Amygdala (tissue), 56 donors: ENCODE measurements at places on chromosomes 1 and 21.

DNA sequence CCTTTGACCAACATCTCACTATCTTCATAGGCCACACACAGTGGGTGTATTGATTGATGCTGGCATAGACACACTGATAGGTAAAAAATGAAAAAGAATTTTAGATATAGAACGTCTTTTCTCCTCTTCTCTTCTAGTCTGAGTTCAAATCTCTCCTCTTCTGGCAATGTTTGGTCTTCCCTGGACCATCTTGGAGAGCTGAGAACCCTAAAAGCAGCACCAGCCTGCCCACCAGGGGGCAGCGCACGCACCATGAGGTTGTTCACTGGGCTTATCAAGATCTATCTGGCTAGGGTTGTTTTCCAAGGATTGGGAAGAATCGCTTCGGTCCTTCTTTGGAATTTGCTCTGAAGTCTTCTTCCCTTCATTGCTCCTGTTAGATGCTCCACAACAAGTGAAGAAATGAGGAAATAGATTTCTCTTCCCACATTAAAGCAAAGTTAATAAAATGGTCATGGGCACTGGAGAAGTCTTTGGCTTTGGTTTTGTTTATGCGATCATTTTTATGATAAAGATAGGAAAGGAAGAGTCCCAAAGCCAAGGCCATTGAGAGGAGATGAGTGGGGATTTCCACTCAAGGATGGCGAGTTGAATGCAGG, 104.0 kb upstream of the OLIG2 start:
- no peak for DNase-seq

- DNase-seq = no peak
These were observed 184.6 kb upstream of the NRIP1 start for GRCh38 chr21:15249285-15249993.

- DNase-seq = no peak
These were observed 4.8 kb downstream of the ZNF672 start for GRCh38 chr1:248842781-248843331.

- DNase-seq = no peak
These were observed 212.8 kb downstream of the FOXD2 start for GRCh38 chr1:47650611-47651010.

DNA sequence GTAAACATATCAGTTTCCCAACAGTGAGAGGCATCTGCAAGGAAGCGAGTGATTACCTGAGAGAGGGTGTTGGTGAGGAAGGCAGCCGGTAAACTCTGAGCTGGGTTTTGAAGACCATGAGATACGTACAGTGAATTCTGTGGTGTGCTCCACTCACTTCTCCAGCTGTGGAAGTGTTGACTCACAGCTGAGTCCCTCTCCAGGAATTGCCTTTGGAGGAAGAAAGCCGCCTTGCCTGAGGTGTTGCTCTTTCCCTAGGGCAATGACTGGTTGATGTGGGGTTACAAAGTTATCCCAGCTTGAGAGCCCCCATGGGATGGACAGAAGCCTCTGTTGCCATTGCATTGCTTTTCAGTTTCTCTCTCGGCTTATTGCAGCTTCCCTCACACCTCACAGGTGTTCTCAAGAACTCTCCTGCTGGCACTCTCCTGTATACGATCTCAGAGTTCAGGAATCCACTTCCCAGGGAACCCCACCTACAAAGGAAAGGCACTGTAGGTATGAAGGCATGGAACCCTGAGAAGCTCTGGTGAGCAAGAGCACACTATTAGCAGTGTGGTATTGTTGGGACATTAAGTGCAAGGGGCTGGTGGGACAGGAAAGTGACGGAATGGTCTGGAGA, 10.8 kb downstream of the NHLH1 start:
- DNase-seq = no peak

GRCh38 chr1:9996624-9997582, at the start of gene RBP7:
Gene RBP7 (plus strand): TSS chr1:9997228. CDS start chr1:9997259, 31 bp downstream.
- no peak for DNase-seq

GRCh38 chr1:7218210-7218832, 433.1 kb downstream of the CAMTA1 start:
- DNase-seq = peak; percentile 67

DNA sequence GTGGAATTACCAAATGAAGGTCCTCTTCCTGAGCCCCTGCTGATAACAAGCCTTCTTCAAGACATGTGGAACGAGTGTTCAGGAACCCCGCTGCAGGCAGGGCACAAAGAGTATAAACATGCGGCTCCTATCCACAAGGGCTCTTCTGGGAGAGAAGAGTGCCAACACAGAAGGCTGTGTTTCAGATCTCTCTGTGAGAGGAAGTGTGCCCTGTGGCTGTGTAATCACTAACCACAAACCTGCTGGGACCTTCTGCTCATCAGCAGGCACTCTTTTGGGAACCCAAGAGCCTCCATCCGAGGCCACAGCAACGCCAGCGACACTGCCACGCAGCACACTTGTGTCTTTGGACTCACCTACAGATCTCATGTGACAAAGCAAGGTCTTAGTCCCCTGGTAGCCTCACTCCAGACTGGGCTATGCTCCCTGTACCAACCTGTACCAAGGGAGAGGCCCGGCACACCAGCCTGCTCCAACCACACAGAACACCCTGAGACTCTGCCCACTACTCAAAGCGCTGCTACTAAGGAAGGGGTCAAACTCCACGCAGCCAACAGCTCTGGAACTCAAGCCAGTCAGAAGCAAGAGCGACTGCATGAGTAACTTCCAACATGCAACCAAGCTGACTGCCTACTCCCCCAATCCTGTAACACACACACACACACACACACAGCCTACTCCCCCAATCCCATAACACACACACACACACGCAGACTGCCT, 7.8 kb downstream of the PTTG1IP start:
- DNase-seq = no peak

DNA sequence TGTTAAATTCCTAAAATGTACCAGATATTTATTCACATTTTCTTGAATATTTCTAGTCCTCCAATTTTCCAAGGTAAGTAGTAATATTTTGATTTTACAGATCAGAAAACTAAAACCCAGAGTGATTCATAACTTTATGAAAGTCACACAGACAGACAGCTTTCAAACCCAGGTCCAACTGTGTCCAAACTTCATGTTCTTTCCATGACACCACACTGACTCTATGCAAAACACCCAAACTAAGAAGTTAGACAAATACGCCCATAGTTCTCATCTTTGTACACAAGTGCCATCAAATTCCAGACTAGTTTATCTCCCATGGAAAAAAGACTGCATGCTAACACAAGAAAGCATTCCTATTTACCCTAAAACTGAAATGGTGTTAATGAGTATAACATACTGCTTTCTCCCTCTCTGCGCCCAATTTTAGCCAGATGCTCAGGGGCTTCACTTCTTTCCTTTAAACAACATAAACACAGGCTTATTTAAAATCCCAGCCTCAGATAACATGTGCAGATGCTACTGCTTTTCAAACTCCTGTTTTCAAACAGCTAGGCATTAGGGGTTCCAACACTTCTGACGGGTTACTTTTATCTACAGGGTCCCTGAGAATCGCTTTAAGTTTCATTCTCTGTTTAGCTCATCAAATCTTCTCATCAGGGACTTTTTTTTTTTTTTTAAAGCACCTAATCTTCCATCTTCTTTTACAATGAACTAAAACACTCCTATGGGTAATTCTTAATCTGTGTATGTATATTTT, 44.6 kb downstream of the WASF2 start:
- no peak for DNase-seq

DNA sequence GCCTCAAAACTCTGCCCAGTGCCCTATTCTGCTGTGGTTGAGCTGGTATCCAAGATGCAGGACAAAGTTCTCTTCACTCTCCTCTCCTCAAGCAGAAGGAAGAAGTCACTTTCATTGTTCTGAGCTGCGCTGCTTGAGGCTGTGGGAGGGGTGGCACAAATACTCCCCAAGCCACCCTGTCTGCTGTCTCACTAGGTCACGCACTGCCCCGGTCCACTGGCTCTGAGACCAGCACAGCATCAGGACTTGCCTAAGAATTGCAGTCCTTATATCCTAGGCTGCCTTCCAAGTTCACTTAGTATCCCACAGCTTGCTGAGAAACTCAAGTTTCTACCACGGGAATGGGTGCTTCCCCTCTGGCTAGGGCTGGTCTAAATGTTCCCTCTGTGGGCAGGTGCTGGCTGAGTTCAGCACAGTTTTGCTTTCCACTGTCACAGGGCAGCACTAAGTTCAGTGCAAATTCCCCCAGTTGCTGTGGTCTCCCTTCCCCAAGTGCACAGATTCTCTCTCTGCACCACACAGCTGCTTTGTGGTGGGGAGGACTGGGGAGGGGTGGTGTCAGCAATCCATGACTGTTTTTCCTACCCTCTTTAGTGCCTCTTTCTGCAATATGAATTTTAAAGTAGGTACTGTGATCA, 32.4 kb downstream of the SLC9C2 start:
- no peak for DNase-seq

DNA sequence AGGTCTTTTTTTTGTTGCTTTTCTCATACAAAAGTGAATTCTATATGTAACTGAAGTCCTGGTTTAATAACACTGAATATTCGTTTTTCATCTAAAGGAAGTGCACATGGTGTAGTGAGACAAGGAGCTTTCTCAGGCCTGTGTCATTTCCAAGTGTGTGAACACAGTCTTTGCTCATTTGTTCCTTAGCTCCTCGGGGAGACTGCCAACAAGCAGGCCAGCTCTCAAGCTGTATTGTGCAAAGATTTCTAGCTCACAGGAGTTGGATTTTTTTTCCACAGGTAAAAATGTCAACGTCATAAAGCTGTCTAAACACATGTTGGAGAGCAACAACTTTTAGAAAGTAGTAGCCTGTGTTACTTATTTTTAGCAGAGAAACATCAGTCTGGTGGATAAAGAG, 87.8 kb upstream of the S1PR1 start:
- DNase-seq = peak; percentile 6

DNA sequence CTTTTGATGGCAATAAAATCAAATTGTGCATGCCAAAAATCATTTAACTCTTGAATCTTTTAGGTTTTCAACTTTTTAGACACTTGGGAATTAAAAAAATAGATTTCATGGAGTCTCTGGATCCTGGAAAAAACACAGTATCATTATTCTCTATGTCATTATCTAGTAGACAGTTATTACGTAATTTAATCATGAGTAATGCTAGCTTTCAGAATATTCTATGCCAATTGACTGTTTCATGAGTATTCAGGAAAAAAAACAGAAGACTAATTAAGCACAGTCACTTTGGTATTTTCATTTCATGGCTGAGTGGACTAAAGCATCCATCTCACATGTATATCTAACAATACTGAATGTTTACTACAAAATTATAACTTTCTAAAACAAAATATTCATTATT, 44.0 kb downstream of the ODF2L start:
- DNase-seq = no peak

- DNase-seq = no peak
These were observed 2.5 kb downstream of the ZNF362 start for GRCh38 chr1:33258788-33259274.

GRCh38 chr1:3919706-3920105, 19.6 kb upstream of the C1orf174 start:
- DNase-seq = no peak

- DNase-seq = no peak
These were observed 7.2 kb upstream of the SLC44A3 start for GRCh38 chr1:94812985-94813384.

DNA sequence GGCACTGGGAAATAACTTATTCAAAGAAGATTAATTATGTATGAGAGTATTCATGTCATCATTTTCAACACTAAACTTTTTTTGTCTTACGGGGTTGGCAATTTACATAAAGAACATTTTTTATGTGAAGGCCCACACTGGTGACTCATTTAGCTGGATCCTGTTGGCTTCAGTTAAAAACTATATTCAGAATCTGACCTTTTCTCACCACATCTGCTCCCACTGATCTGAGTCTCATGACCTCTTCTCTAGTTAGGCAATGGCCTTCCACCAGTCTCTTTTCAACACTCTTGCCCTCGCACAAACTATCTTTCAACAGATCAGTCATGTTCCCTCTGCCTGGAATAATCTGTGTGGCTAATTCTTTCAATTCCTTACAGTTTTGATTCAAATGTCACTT, 53.4 kb downstream of the TMPRSS15 start:
- DNase-seq = no peak

GRCh38 chr1:43569175-43569574, 38.5 kb downstream of the PTPRF start:
- DNase-seq = no peak

DNA sequence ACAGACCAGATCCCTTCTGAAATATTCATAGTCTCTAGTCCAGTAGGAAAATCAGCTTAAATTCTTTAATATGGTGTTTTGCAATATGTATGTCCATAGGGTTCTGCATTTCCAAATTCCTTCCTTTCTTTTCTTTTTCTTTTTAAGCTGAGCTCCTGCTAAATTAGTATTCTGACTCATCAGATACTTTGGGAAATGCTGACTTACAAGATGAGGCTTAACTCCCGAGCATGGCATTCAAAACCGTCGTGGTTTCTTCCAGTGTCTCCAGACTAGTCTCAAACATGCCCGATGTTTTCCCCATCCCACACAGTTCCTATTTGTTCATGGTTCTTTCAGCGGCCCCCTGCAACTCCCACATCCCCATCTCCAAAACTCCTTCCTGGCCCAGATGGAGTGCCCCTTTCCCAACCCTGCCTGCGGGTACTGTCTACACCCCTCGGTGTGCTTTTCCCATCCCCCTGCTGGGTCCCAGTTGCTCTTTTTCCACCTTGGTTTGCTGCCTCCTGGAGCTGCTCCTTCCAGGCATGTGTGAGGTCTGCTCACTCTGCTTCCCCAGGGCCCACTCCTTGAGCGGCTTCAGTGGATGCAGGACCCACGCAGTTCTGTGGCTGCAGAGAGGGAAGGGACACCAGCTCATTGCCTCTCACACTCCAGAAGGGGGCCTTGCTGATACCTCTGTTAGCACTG, 19.5 kb upstream of the ETV3 start:
- no peak for DNase-seq

GRCh38 chr1:241138248-241138647, 218.8 kb downstream of the RGS7 start:
- DNase-seq = no peak

- DNase-seq = no peak
These were observed 183.5 kb downstream of the HMCN1 start for GRCh38 chr1:185917646-185918045.

- no peak for DNase-seq
These were observed 892.4 kb upstream of the B3GALT2 start for GRCh38 chr1:194078765-194079164.

- no peak for DNase-seq
These were observed 177.1 kb downstream of the NEGR1 start for GRCh38 chr1:72105201-72105600.

- no peak for DNase-seq
These were observed 16.7 kb downstream of the SHISA4 start for GRCh38 chr1:201905234-201905890.

- DNase-seq = no peak
These were observed 29.5 kb downstream of the AK4 start for GRCh38 chr1:65177457-65177856.

GRCh38 chr1:226943927-226944326, 3.8 kb downstream of the COQ8A start:
- DNase-seq = no peak

- no peak for DNase-seq
These were observed 2.4 kb upstream of the PTGFRN start for GRCh38 chr1:116907351-116907750.
